ENCODE measurements at places on chromosomes 1 and 21.

DNA sequence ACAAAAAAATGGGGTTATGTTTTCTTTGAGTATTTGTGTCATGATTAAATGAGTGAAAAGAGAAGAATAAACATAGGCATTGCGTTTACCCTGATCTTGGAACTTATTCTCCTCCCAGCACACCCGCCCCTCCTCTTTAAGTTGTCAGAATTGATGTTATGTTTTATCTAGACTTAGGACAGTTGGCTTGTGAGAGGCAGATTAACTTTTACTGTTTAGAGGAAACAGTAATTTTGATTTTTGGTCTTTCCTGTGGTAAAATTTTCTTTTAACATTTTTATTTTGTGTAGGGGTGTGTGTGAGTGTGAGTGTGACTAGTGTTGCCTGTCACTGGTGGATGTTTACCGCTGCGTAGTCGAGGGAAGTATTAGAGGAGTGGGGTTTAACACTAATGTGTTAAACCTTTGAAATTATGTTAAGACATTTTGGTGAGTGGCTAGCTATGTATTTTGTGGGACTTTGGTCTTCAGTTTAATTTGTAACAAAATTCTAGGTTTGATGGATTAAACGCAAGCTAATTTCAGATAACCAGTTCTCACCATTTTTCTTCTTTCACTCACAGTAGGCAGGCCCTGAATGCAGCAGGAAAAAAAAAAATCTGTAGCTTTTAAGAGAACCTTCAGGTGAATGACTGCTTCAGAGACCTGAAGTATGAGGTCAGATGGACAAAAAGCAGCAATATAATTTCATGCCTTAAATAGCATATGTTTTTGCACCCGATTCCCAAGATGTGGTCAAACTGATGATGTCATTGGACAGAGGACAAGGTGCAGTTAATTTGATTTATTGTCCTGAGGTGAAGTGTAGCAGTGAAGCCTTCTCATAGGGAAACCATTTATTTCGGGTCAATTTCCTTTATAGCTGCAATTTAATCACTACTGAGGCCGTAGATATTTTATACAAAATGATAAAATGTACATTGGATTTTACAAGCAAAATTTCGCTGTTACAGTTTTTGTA lies 2.7 kb downstream of the POU2F1 start:
- DNase-seq = no peak

DNA sequence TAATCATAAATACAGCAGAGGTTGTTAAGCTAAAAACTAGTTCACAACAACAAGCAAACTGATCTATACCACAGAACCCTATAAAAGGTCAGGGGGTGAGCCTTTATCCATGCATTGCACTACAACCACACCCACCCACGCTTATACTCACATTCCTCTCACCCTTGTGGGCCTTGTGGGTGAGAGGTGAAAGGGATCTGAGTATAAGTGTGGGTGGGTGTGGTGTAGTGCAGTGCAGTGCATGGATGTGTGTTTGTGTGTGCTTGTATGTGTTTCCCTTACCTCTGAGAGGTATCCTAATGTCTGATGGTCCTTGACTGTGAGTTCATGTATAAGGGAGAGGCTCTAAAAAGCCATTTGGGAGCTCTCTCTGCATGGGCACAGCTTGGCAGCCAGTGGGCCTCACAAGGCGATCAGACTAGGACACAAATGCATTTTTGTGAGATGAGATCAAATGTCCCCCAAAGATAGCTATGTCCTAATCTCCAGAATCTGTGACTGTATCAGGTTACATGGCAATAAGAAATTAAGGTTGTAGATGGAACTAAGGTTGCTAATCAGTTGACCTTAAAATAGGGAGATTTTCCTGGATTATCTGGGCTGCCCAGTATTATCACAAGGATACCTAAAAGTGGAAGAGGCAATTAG lies 95.5 kb upstream of the DPT start:
- no peak for DNase-seq

GRCh38 chr1:40984066-40984465 lies 4.6 kb downstream of the CTPS1 start:
- no peak for DNase-seq

DNA sequence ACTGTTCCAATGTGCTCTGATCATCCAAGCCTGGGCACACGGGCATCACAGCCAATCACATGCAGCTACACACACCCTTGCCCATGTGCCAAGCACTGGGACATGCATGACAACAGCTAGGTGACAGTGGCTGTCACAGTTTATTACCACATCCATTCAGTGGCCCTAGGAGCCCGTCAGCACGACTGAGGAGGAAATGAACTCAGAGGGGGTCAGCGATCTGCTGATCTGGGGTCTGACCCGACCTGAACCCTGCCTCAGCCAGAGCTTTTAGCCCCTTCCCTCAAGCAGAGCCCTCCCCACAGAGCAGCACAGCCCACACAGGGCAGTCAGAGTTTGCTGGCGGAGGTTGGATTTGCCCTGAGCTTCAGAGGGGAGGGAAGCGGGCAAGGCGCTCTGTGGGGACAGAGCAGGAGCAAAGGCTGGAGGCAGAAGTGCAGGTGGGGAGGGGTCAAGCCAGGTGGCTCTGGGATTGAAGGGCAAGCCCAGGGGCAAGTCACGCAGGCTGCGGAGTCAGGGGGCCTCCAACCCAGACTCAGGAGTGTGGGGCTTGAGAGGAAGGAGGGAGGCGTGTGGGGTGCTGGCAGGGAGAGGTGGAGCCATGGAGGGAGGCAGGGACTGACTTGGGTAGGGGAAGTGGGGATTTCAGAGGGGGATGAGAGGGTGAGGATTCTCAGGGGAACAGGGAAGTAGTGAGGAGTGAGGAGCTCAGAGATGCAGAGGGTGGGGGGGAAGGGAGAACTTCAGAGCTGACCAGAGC lies 10.4 kb downstream of the SH3BGRL3 start:
- DNase-seq = peak; percentile 20

- DNase-seq = peak; percentile 57
These were observed 2.6 kb upstream of the SAMD13 start for GRCh38 chr1:84298684-84299535.

- no peak for DNase-seq
These were observed 35.2 kb upstream of the KIRREL1 start for GRCh38 chr1:157958263-157958662.

- no peak for DNase-seq
These were observed 141.8 kb upstream of the AJAP1 start for GRCh38 chr1:4512636-4513035.

DNA sequence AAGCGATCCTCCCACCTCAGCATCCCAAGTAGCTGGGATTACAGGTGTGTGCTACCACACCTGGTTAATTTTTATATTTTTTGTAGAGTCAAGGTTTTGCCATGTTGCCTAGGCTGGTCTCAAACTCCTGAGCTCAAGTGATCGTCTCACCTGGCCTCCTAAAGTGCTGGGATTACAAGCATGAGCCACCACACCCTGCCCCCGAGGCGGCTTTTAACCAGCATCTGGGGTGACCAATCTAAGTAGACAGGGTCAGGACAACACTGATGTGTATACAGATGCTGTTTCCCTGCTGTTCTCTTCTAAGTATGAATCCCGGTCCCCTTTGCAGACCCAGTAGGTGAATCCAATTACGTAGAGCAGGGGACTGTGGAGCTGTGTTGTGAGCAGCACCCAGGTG lies 23.9 kb downstream of the THAP3 start:
- DNase-seq = no peak

DNA sequence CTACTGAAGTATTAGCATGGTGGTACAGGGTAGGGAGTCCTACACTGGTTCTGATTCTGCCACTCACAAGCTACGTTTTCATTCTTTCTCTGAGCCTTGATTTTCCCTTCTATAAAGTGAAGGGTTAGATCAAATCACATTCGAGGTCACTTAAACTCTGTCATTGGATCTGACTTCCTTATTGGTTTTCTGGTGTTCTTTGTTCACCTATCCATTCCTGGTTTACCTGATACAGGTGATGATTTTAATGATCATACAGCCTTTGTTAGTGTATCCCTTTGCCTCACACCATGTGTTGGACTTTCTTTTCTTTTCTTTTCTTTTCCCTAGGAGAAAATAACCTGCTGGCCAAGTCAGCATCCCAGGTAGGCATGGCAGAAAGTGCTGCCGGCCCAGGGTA lies 74.8 kb downstream of the NOS1AP start:
- no peak for DNase-seq

GRCh38 chr1:243964915-243965314 lies 86.2 kb upstream of the ZBTB18 start:
- DNase-seq = no peak

DNA sequence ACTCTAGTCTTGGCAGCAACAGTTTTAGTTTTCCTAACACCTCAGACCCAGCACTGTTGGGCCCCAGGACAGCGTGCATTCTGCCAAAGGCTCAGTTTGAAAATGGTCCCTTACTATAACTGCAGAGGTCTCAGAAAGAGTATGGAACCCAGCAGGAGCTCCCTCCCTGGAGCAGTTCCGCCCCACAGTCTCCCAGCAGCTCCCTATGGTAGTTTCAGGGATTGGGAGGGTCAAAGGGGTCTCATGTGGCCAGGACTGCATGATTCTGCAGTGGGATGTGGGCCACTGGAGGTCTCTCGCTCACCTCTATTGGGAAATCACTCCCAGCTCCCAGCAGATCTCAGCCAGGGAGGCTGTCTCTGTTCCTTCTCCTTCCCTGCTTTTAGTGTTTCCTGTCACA lies 12.3 kb downstream of the LY9 start:
- DNase-seq = no peak

DNA sequence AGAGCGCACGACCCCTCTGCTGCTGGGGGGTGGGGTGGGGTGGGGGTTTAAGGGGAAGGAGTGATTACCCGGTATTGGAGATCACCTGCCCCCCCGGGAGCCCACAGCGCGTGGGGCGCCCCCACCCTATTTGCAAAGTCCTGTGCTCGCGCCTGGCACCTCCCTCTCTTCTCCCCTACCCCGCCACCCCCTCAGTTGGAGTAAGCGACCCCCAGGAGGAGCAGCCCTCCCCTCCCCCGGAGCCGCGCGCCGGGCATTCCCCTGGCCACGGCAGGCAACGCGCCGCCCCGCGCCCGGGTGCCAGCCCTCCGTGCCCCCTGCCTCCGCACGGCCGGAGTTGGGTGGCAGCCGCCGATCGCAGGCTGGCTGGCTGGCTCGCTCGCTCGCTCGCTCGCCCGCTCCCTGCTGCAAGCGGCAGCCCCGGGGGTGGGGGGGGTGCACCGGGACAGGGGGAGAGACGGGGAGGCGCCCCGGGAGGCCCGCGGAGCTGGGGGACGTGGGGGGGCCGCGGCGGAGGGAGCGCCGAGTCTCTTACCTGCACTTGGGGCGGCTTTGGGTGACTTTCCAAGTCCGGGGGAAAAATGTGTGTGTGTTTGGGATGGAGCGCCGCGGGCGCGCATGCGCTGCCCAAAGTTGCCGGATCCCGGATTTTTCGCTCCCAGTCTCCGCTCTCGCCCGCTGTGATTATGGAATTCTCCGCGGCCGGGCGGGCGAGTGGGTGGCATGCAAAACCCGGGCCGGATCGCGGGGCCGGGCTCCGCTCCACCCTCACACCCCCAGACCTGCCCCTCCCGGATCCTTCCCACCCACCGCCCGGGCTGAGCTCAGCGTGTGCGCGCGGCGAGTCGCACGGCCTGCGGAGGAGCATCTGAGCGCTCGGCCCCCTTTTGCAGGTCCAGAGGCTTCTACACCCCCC lies at the start of gene CASZ1:
Gene CASZ1, minus strand, starts transcription at position 618 of the 916 bp plus-strand sequence. CDS start 102,757 bp downstream, outside the sequence.
- DNase-seq = peak; percentile 95

DNA sequence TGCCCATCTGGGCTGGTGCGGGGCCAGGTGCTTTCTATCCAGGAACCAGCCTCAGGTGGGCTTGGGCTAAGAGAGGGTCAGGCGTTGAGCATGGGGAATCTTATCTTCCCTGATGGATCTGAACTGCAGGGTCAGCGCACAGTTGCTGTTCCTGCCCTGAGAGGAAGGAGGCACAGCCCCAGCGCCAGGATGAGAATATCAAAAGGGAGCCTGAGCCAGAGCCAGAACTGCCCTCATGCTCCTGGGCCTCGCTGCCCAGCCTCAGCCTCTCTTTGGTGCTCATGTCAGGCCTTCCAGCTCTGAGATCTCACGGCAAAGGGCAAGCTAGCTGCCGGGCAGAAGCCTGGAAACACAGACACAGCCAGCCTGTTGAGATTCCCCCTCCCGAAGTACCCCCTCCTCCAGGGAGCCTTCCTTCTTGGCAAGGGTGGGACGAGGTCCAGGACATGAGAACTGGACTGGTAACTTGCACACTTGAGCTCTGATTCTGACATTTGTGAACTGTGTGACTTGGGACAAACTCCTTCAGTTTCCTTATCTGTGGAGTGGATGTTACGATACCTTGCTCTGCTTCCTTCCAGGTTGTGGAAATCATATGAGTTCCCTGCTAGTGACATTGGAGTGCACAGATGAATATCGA lies 1.2 kb upstream of the LAD1 start:
- no peak for DNase-seq

Measured in neural progenitor cell (in vitro differentiated cells).